ENCODE measurements at places on chromosomes 16 and 17. TPM values are rescaled to one million over a fixed set of nuclear protein-coding genes. Genes with fewer than 3 reads are reported as not detected.
A peak's percentile ranks its signal among the peaks of the same experiment; 100 is the strongest.

- DNase-seq = peak; percentile 92
These were observed 18.0 kb upstream of the ASGR2 start for GRCh38 chr17:7132511-7133094.

GRCh38 chr17:57562184-57562698, 182.9 kb downstream of the CCDC182 start:
- no peak for DNase-seq

DNA sequence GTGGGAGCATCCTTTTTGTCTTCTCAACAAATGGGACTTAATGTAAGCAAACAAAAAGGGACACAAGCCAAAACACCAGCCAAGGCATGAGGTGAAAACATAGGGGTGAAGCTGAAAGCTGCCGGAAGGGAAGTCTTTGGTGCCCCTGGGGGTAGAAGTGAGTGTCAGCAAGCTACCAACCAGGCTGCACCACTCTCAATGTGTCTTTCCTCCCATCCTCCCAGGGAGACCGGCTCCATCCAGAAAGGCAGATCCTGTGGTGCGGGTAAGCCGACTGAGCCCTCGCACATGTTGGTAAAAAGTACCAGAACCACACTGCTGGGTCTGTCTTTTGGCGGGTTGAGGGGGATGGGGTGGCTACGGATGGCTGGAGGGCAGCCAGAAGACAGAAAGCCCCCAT, 52.0 kb upstream of the SREBF1 start:
- DNase-seq = no peak

DNA sequence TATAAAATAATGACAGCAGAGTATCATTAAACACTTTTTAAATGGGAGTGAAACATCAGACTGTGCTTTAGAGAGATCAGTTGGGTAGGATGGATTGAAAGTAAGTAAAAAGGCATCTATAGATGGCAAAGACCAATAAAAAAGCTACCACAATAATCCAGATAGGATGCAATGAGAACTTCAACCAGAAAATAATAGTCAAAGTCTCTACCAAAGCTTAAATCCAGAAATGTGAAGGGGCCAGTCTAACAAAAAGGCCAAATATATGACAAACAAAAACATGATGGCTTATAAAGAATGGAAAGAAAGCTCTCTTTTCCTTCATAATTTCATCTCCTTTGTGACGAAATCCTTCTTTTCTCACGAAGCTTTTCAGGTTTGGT, 12.3 kb downstream of the KANSL1 start:
- DNase-seq = no peak

GRCh38 chr16:56994311-56994710, 5.0 kb downstream of the NLRC5 start:
- DNase-seq = no peak

- DNase-seq = no peak
These were observed 36.1 kb downstream of the NLK start for GRCh38 chr17:28078341-28079229.

GRCh38 chr16:8798174-8798527, 512 bp downstream of the PMM2 start:
- DNase-seq = no peak

- DNase-seq = no peak
These were observed 186.3 kb upstream of the NLRP1 start for GRCh38 chr17:5770441-5771270.

- DNase-seq = no peak
These were observed 2.5 kb downstream of the C1QTNF8 start for GRCh38 chr16:1093284-1094123.

DNA sequence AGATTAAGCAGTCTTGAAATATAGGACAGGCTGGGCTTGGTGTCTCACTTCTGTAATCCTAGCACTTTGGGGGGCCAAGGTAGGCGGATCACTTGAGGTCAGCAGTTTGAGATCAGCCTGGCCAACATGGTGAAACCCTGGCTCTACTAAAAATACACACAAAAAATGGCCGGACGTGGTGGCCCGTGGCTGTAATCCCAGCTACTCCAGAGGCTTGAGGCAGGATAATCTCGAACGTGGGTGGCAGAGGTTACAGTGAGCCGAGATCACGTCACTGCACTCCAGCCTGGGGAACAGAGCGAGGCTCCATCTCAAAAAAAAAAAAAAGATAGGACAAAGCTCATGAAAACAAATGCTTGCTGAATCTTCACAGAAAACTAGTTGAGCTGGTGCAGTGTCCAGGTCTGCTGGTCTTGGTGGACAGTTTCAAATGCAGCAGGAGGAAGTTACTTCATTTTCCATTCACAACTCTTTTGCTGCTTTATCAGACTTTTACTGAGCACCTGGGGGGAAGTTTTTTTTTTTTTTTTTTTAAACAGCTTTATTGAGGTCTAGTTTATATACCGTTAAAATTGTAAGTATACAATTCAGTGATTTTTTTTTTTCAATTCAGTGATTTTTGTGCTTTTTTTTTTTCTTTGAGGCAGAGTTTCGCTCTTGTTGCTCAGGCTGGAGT, 45.2 kb downstream of the SNX29 start:
- DNase-seq = peak; percentile 59

DNA sequence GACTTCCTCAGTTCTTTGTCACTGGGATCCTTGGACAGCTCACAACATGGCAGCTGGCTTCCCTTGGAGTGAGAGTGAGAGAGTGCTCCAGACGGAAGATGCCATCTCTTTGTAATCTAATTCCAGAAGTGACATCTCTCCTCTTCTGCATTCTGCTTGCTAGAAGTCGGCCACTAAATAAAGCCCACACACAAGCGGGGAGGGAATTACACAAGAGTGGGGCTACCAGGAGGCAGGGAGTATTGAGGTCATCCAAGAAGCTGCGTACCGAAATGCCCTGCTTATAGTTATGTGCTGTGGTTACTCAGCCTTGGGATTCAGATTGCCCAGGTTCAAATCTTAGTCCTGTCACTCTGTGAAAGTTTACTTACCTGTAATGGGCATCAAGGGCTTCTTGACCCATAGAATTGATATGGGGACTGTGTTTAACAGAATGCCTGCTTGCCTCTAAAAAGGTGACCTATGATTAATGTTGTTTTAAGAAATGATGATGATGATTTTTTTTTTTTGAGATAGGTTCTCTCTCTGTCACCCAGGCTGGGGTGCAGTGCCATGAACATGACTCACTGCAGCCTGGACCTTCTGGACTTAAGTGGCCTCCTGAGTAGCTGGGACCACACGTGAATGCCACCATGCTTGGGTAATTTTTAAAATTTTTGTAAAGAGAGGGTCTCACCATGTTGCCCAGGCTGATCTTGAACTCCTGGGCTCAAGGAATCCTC, 120.9 kb upstream of the HS3ST2 start:
- DNase-seq = no peak

DNA sequence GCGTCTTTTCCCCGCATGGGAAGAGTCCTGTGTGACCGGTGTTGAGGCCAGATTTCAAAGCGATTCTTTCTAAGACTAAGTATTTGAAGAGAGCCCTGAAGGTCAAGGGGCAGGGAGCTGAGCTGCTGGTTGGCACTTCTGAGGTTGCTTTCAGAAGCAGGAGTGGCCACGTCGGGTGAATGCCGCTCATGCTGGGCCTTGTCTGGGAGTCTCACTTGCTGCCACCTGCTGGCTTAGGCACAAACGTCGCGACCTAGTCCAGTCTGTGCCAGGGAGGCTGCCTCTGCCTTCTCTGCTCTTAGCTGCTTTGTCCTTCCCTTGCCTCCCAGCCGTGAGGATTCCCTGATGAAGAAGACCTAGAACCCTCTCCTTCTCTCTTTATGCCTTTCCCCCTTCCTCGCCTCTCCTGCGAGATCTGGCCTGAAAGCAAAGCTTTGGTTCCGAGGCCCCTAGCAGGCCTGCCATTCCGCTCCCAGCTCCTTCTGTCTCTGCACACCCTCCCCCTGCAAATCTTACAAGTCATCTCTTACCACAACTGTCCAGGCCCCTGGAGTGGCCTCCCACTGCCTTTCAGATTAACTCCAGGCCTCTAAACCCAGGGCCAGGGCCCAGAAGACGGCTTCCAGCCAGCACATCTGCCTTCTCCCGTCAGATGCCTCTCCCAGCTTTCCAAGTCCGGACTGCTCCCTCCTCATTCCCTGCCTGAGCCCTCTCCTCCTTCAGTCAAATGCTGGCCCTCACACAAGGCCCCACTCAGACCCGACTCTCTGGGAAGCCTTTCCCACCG, 11.4 kb downstream of the CTNS start:
- peak; percentile 55 for DNase-seq

DNA sequence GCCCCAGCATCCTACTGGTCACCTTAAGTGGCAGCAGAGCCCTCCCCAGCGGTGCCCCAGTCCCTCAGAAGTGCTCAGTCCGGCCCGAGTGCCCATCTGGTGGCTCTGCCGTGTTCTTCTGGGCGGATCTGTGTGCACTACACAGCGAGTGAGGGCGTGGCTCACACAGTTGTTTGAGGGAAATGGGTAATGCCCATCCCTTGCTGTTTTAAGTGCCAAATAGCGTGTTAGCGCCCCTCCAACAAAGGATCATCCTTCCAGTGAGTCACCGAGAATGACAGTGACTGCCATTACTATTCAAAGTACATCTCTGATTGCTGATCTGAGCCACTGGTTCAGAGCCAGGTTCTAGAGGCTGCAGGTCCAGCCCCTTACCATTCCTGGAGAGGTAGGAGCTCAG, 152.0 kb downstream of the LGALS9B start:
- DNase-seq = no peak

DNA sequence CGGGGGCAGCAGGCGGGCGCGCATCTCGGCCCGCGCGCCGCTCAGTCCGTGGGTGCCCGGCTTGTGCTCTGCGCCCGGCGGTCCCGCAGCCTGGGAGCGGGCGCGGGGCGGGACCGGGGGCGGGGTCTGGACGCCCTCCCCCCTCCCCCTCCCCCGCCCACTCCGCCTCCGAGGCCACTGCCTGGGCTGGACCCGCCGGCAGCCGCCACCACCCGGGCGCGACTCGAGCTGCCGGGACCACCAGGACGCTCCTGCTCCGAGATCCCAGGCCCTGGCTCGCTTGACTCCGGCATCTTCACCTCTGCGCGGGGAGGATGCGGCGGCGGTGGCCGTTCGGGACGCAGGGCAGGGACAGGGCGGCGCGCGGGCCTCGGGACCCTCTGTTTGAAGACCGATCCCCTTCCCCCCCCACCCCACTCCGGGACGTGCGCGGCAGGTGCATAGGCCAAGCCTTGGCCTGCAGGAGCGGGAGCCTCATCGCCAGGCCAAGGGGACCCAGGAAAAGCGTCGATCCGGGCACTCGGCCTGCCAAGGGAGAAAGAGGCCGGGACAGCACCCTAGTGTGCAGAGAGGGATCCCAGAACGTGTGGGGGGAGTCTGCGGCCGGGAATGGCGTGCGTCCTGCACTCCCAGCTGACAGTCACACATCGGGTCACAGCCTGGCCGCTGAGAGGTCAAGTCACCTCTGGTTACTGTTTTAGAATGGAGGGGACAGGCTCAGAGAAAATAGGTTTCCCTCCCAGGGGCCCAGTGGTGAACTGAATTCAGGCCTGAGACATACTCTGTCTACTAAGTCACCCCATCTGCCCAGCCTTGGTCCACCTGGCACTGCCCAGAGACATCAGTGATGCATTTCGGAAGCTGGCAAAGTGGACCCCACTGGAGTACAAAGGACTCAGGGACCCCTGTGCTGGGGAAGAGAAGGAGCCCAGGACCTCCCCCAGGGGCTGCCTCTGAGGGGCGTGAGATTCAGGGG, at the start of gene HS3ST6:
Gene HS3ST6, minus strand, starts transcription at position 65 of the 976 bp plus-strand sequence. CDS start 92 bp downstream, outside the sequence.
- no peak for DNase-seq

DNA sequence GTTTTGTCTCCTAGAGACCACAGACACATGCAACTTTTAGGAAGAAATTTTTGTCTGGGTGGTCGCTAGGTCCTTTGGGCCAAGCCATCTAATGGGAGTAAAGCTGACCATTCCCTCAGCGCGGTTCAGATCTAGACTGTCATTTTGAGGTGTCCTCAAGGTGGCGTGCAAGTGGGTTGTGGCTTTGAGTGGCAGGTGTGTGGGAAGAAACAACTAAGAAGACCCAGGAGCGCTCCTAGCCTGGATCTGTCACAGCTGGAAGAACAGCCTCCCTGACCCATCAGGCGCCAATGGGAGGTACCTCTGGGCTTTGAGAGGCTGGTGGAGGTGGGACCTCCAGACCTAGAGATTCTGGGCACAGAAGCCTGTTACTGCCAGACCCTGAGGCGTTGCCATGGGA, 645.1 kb downstream of the KCNJ18 start:
- DNase-seq = no peak

- no peak for DNase-seq
These were observed 11.2 kb downstream of the PIEZO1 start for GRCh38 chr16:88773812-88774291.

- DNase-seq = no peak
These were observed 4.9 kb upstream of the RASD1 start for GRCh38 chr17:17500999-17501605.

GRCh38 chr17:76631821-76632565, 11.6 kb downstream of the ST6GALNAC1 start:
- no peak for DNase-seq

- no peak for DNase-seq
These were observed 65.7 kb upstream of the METRNL start for GRCh38 chr17:83013779-83014117.

- no peak for DNase-seq
These were observed 87.3 kb downstream of the MAP2K6 start for GRCh38 chr17:69501591-69502468.

- DNase-seq = no peak
These were observed 79.1 kb downstream of the NDEL1 start for GRCh38 chr17:8514801-8515200.

DNA sequence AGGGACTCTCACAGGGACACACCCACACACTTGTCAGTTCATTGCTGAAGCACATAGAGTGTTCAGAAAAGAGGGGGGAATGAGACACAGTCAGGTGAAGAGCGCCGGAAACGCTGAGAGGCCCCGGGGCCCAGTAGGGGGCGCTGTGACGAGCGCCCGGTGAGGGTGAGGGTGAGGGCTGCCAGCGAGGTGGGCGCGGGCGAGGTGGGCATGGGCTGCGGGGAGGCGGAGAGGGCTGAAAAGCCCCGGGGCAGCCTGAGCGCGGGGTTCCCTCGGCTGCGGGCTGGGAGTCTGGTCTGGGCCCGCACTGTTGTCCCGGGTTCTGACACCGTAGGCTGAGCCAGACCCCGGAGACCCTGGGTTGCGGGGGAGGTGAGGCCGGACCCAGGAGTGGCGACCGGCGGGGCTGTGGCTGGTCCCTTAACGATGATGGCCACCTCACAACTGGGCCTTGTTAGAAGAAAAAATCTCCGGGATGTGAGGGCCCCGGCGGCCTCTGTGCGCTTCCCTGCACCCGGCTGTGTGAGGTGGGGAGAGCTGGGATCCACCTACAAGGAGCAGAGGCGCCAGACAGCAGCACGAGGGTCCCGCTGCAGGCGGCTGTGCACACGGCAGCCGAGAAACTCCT, 91.4 kb downstream of the C16orf78 start:
- no peak for DNase-seq

- DNase-seq = no peak
These were observed 10.2 kb upstream of the WSB1 start for GRCh38 chr17:27283751-27284150.

GRCh38 chr16:50651835-50652438, 29.2 kb downstream of the SNX20 start:
- no peak for DNase-seq

- no peak for DNase-seq
These were observed 58.8 kb downstream of the CLEC19A start for GRCh38 chr16:19344224-19344801.

The CRHR1 gene
- not detected for polyA plus RNA-seq

The SCNN1B gene
- 0.30 TPM for polyA plus RNA-seq

The RILP gene
- 2.0 TPM for polyA plus RNA-seq

The COX10 gene
- 23.3 TPM for polyA plus RNA-seq

The NUP93 gene
- polyA plus RNA-seq = 23.6 TPM

The EFNB3 gene
- not detected for polyA plus RNA-seq

The MYO1C gene
- polyA plus RNA-seq = 128 TPM

The HOXB5 gene
- polyA plus RNA-seq = not detected

The ADAP2 gene
- polyA plus RNA-seq = 166 TPM

The SLC25A10 gene
- 2.9 TPM for polyA plus RNA-seq

The MEIOB gene
- not detected for polyA plus RNA-seq

The KRT40 gene
- polyA plus RNA-seq = not detected

The PYDC1 gene
- not detected for polyA plus RNA-seq

The CA10 gene
- not detected for polyA plus RNA-seq

The CRLF3 gene
- polyA plus RNA-seq = 48.1 TPM

The HSPB9 gene
- polyA plus RNA-seq = 0.09 TPM

Measured in B cell (primary cell).